Breast epithelium (tissue), 4 donors: ENCODE measurements at places on chromosomes 5 and 9. TPM values are rescaled to one million over a fixed set of nuclear protein-coding genes. Genes with fewer than 3 reads are reported as not detected.

DNA sequence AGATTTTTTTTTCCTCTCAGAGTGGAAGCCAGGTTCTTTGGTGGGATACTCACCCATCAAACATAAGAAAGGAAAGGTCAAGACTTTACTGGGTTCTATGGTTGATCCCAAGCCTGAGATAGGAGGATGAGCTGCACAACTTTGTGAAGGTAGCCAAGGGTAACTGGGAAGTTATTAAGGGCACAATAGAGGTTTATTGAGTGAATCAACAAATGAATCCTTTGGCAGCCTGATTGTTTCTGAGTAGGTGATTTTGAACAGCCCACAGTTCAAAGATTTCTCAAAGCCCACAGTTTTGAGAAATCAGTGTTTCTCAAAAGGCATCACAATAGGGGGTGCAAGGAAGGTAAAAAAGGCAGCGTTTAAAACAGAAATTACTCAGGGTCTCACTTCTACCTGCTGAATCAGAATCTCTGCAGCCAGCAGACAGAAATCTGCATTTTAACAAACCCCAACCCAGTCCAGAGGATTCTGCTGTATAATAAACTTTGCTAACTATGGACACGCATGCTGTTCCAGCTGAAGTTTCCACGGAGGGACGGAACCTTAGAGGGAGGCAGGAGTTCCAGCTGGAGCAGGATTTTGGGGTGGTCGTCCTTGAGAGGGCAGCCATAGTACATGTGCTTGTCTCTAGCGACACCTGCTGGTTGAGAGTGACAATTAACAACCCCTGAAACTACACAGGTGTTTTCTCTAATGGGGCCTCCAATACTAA, 32.7 kb upstream of the FSD1L start:
- H3K36me3 ChIP-seq = no peaks in the 10 kb centered on the region
- no peak overlapping the region for H3K4me3 ChIP-seq
- no peaks in the 10 kb centered on the region for H3K27me3 ChIP-seq
- no peak for DNase-seq
- H3K27ac ChIP-seq = no peak overlapping the region

GRCh38 chr9:93051680-93052089, 6.8 kb upstream of the SUSD3 start:
- H3K27me3 ChIP-seq = no peaks in the 10 kb centered on the region
- no peaks in the 10 kb centered on the region for H3K36me3 ChIP-seq
- H3K4me1 ChIP-seq = no peaks in the 10 kb centered on the region
- no peak overlapping the region for H3K4me3 ChIP-seq
- no peak for DNase-seq
- peak overlapping the region; percentile 36 for H3K27ac ChIP-seq

- no peak for DNase-seq
- H3K4me3 ChIP-seq = no peak overlapping the region
- no peak overlapping the region for H3K27ac ChIP-seq
- H3K4me1 ChIP-seq = no peaks in the 10 kb centered on the region
Measured at GRCh38 chr9:79477955-79478771, 93.6 kb upstream of the TLE4 start.

DNA sequence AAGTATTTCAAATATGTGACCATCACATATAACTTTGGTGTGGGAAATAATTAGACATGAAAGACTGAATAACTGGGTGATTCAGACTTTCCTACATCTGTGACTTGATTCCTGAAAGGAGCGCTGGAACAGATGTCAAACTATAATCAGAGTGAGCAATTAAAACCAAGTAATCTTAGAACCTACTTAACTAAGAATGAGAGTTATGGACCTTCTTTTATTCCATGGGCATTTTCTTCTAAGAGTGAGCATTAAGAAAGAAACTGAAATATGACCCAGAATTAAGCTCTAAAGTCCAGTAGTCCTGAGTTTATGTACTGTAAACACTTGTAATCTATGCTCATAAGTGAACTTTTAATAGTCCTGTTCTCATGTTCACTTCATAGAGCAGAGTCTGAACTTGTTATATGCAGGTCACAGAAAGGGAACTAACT, 68.4 kb downstream of the PAM start:
- no peaks in the 10 kb centered on the region for H3K4me1 ChIP-seq
- no peaks in the 10 kb centered on the region for H3K36me3 ChIP-seq
- no peaks in the 10 kb centered on the region for H3K27me3 ChIP-seq

GRCh38 chr9:127523312-127523851, 72.1 kb downstream of the LRSAM1 start:
- H3K27ac ChIP-seq = peak overlapping the region; percentile 58
- H3K4me1 ChIP-seq = peaks cover 14% of the 10 kb centered on the region
- no peaks in the 10 kb centered on the region for H3K27me3 ChIP-seq
- no peak for DNase-seq
- no peaks in the 10 kb centered on the region for H3K36me3 ChIP-seq
- no peak overlapping the region for H3K4me3 ChIP-seq

GRCh38 chr9:132114102-132114707, 34.5 kb upstream of the MED27 start:
- no peaks in the 10 kb centered on the region for H3K36me3 ChIP-seq
- no peak overlapping the region for H3K27ac ChIP-seq
- no peaks in the 10 kb centered on the region for H3K4me1 ChIP-seq

- no peak overlapping the region for H3K4me3 ChIP-seq
- no peak for DNase-seq
- no peak overlapping the region for H3K27ac ChIP-seq
- H3K36me3 ChIP-seq = no peaks in the 10 kb centered on the region
- H3K27me3 ChIP-seq = no peaks in the 10 kb centered on the region
Measured at GRCh38 chr5:136226401-136226800, 33.4 kb upstream of the SMIM32 start.

GRCh38 chr9:89740722-89741121, 135.9 kb downstream of the GADD45G start:
- no peak overlapping the region for H3K4me3 ChIP-seq
- DNase-seq = no peak
- no peak overlapping the region for H3K27ac ChIP-seq
- no peaks in the 10 kb centered on the region for H3K36me3 ChIP-seq

GABBR2 gene
- not detected for total RNA-seq

FCN2 gene
- 0.73 TPM for total RNA-seq

GLDC gene
- 0.16 TPM for total RNA-seq

WASHC1 gene
- total RNA-seq = 7.5 TPM

F2R gene
- total RNA-seq = 39.4 TPM
